ELF-1 (cell line): ENCODE measurements at places on chromosomes 7 and 10.

DNA sequence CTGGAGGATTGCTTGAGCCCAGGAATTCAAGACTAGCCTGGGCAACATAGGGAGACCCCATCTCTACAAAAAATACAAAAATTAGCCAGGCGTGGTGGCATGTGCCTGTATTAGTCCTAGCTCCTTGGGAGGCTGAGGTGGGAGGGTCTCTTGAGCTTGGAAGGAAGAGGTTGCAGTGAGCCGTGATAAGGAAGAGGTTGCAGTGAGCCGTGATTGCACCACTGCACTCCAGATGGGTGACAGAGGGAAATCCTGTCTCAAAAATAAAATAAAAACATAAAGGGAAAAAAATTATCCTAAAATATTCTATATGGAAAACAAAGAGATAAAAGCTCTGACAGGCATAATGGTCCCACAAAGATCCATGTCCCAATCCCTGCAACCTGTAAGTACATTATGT, 87.9 kb upstream of the KAT6B start:
- DNase-seq = no peak

DNA sequence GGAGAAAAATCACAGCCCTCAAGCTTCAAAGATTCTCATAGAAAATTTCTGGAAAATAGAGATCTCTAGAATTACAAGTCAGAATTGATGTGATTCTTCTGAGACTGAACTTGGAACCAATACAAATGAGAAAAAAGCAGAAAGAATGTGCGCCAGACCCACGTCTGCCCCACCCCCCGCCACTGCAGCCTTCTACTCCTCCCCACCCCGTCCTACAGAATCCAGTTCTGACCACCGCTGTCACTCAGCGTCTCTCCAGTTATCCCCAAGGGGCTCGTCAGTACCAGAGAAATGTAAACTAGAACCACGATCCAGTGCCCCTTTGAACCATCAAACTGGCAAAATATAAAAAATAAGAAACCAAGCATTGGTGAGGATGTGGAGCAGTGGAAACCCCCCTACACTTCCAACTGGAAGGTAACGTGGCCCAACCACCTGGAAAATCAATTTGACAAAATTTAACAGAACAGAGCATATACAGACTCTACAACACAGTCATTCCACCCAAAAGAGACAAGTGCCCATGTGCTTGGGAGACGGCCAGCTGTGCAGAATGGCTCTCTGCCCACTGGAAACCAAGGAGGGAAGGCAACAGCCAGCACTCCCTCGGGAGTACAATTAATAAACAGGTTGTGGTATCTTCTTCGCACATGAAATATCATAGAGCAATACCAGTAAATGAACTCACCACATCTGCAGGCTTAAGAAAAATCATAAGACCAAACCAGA, 397.9 kb downstream of the TNS3 start:
- no peak for DNase-seq

- no peak for DNase-seq
Measured at GRCh38 chr10:112203328-112204076, 19.9 kb upstream of the GPAM start.

GRCh38 chr7:43408981-43409380, 173.9 kb upstream of the STK17A start:
- no peak for DNase-seq

GRCh38 chr7:147279964-147280374, 1163.4 kb downstream of the CNTNAP2 start:
- DNase-seq = no peak

- DNase-seq = no peak
Measured at GRCh38 chr10:27158421-27158820, 3.3 kb downstream of the MASTL start.

- DNase-seq = no peak
Measured at GRCh38 chr10:110269374-110270318, 35.1 kb downstream of the SMNDC1 start.
